ENCODE measurements at places on chromosomes 1 and 21.

- DNase-seq, result no peak
Observed at GRCh38 chr1:46244656-46245371, 2.7 kb upstream of the RAD54L start.

DNA sequence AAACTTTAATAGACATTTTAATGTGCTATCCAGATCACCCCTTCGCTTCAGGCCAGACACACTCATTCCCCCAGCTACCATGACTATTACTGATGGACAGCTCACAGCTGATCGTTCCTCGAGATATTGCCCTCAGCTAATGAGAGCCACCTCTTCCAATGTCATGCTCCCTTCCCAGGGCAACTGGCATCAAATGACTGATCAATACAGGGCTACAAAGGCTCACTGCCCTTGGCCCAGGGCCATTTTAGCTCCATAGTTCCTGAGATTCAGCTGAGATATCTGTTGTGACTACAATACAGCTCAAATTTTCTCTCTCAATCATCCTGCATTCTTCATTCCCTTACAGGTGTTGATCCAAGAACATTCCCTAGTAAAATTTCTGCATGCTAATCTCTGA is 104.5 kb upstream of the PKN2 start:
- DNase-seq, result no peak

DNA sequence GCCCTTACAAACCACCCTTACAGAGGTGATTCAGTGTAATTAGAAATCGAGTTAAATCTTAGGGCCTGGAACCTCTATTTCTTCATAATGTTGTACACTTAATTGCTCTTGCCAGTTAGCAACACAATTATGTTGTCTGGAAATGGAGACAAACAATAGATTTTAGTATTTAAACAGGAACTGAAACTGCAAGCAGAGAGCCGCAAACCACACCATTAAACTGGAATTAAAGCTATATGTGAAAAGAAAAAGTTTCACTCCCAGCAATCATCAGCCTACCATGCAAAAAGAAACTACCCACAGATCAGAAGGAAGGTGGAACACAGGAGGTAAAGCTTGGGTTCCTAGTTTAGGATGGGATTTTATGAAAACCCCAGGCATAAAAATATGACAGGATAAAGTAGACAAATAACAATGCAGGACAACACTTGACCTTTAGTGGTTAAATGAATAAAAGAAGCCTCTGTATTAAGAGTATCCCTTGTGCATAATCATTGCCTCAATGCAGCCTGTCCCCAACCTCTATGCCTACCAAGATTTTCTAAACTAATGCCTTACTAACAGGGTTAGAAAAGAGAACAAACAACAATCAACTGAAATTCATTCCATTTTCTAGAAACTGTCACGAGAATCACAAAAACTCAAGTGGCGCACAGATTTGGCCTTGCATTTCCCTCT is 304.3 kb upstream of the ESRRG start:
- DNase-seq, result no peak

GRCh38 chr1:5865774-5866173 is 126.5 kb downstream of the NPHP4 start:
- DNase-seq, result no peak

DNA sequence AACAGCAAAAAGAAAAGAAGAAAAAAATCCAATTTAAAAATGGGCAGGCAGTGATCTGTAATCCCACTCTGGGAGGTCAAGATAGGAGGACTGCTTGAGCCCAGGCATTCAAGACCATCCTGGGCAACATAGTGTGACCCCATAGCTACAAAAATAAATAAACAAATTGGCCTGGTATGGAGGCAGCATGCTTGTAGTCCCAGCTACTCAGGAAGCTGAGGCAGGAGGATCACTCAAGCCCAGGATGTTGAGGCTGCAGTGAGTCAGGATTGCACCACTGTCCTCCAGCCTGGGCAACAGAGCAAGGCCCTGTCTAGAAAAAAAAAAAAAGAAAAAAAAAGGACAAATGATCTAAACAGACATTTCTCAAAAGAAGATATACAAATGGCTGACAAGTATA is 99.6 kb downstream of the EIF4G3 start:
- DNase-seq, result peak; percentile 22

- DNase-seq, result no peak
Observed at GRCh38 chr1:186304982-186305949, 69.8 kb downstream of the TPR start.

GRCh38 chr1:18479454-18479853 is 1.3 kb upstream of the KLHDC7A start:
- no peak for DNase-seq

DNA sequence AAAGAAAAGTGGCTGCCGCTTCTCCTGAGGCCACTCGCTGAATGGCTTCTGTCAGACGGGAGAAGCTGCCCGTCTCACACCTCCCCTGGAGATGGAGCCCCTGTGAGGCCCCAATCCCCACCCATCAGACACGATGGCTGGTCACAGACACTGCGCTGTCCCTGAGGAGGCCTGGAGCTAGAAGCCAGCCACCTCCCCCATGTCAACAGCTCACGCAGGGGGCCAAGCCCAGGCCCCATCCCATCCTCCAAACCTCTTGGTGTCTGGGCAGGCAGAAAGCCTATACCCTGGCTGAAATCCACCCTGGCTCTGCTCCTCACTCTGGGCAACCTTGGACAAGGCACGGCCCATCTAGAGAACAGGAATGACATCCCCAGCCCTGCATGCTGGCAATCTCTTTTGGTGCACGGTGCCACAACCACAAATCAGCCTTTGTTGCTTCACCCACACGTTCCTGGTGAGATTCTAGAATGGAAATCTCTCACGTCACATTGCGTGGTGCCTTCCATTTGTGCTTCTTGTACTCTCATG is 273.9 kb upstream of the VAMP3 start:
- no peak for DNase-seq

DNA sequence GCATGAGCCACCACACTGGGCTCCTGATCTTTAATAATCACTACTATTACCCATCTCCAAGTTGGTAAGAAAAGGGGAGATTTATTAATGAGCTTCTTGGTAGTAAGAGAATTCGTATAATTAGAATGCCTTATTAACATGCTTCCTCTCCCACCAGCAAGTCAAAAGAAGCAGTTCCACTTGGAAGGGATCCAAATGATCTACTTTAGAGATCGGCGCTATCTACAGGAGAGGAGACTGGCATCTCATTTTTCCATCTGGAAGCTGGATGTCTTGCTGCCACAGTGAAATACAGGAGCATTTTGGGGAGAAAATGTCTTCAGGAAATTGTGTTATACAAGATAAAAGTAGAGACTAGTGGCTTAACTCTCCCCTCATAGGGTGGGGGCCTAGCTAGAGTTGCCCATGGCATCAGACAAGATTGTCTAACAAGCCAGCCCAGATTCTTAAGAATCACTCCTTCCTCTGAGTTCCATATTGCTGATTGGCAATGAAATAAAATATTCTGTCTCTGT is 33.6 kb upstream of the CAMSAP2 start:
- DNase-seq, result no peak
